ENCODE measurements at places on chromosomes 1 and 21. TPM values are rescaled to one million over a fixed set of nuclear protein-coding genes. Genes with fewer than 3 reads are reported as not detected.

DNA sequence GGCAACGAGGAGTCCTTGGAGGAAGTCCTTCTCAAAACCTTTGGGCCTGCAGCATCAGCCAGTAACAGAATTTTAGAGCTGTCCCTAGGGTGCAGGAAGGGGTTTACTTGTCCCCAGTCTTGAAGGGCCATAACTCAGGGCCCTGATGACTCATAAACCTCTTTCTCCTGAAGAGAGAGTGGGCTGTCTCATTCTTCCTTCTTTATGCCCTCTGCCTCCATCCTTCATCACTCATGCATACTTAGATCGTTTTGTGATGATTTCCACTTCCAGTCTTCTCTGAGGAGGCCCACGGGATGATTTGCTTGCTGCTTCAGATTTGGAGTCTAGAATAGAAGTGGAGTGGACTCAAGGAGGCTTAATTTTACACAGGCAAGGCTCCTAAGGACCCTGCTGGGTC lies 60.2 kb downstream of the NDUFS5 start:
- DNase-seq = no peak

GRCh38 chr21:42426424-42426823 lies 22.7 kb downstream of the UBASH3A start:
- no peak for DNase-seq

DNA sequence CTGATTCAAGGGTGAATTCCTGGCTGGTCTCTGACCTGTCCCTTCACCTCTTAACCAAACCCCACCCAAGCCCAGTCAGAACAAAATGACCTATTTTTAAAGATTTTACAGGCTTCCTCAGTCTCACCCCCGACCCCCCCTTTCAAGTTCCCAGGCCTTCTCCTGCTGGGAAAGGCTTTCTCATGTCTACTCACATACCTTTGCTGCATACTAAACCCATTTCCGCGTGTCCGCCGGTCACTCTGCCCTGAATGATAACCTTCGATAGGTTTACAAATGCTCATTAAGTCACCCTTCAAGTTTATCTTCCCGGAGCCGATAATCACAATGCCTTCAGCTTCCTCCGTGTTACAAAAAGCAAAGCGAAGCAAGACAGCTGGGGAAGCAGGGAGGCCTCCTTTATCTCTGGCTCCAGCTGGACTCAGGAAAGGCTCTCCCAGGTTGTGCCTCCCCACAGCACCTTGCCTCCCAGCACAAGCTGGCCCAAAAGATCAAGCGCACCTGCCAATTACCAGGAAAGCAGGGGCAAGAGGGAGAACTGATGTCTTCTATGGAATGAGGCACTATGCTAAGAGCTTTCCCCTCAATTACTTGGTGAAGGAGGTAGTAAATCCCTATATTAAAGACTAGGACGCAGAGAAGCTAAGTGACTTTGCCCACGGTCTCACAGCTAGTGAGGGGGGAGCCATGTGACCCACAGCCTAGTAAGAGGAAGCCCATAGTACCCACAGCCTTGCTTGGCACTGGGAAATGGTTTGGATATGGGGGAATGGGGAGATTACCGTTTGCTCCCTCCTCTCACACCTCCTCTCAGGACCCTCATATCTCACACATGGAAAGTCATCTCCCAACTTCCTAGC lies 15.9 kb downstream of the SMIM12 start:
- no peak for DNase-seq

GRCh38 chr1:244303610-244303969 lies 148.1 kb downstream of the ADSS2 start:
- no peak for DNase-seq

GRCh38 chr1:95583661-95584210 lies 349.7 kb downstream of the RWDD3 start:
- DNase-seq = no peak

- DNase-seq = no peak
Measured at GRCh38 chr1:30450818-30451233, 272.6 kb downstream of the MATN1 start.

DNA sequence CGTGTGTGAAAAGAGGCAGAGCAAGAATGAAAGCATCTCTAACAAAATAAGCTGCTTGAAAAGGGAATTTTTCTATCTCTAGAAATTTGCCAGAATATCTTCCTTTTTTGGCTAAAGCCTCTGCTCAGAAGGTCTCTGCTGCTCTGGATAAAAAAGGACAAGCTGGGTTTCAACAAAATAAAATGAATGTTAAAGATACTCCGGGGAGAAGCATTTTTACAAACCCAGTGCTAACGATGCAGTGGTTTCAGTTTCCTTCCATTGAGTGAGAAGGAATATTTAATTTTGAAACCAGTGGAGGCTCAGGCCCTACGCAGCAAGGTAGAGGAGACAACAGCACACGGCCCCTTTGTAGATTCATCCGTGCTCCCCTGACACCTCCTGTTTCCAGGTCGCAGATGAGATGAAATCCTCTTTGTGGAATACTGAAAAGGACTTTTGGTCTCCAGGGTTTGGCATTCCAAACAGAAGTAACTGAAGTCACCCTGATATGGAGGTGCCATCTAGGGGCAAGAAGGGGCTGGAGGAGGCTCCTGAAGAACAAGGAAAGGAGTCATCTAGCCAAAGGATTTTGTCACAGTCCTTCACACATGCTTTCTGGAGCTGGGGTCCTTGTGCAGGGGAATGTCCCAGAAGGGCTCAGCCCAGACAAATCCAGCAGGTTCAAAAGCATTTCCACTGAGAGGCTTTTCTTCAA lies 65.7 kb upstream of the SYT6 start:
- DNase-seq = no peak

- DNase-seq = no peak
Measured at GRCh38 chr1:39852876-39853275, 30.4 kb downstream of the TRIT1 start.

GRCh38 chr1:6915999-6916565 lies 130.8 kb downstream of the CAMTA1 start:
- DNase-seq = no peak

DNA sequence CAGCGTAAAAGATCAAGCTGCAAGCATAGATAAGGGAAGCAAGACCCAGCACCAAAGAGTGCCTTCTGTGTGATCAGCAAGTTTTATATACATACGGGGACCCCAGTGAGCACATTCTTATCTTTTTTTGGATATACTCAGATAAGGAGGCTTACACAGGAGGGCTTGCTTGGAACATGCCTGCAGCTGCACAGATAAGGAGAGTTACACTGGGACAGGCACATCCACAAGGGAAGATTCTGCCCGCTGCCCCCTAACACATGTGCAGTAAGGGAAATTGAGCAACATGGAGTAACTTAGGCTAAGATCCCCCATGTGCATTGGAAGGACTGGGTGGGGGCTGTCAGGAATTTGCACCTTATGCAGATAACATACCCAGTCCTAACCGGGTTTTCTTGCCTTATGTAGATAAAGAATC lies 1334.8 kb downstream of the MRPL39 start:
- DNase-seq = no peak

The E2F2 gene
- total RNA-seq = 25.0 TPM

GRCh38 chr1:163834778-163835177 lies 513.0 kb downstream of the NUF2 start:
- no peak for DNase-seq

DNA sequence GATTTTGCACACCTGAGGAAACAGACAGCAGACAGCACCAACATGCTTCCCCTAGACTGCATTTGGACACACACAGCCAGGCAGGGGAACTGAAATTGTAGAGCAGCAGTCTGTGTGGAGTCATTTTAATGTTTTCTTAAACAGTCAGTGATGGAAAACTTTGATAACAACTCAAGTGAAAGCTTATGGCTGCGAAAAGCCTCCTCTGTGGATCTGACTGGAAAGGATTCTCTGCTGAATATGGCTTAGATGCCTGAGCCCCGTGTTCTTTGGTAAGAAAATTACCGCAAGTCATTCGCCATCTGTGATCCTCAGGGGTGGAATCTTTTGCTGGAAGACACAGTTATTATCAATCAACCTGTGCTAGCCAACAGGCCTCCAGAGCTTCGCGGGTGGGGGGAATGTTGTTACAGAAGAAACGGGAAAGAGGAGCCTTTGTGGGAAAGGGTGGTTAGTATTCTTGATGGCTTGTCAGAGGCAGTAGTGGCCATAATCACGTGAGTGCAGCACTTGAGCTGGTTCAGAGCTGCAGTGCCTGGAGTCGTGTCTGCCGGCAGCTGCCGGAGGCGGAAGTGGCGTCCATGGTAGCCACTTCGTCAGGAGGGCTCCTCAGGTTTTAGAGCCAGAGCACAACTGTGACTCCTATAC lies 204.7 kb downstream of the ST6GALNAC3 start:
- no peak for DNase-seq

DNA sequence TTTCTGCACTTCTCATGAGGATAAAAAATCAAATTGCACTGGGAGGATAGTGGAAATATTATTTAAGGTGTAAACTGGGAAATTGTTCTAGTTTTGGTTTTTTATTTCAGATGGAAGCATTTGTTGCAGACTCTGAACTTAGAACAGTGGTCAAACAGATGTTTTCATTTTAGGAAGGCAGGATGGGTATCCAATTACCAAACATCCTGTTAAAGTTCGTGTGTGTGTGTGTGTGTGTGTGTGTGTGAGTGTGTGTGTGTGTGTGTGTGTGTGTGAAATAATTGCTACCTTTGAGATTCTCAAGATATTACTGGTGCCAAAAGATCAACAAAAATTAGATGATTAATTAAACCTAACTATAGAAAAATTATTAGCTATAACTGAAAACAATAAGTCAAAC lies 24.3 kb upstream of the DUSP10 start:
- DNase-seq = no peak

DNA sequence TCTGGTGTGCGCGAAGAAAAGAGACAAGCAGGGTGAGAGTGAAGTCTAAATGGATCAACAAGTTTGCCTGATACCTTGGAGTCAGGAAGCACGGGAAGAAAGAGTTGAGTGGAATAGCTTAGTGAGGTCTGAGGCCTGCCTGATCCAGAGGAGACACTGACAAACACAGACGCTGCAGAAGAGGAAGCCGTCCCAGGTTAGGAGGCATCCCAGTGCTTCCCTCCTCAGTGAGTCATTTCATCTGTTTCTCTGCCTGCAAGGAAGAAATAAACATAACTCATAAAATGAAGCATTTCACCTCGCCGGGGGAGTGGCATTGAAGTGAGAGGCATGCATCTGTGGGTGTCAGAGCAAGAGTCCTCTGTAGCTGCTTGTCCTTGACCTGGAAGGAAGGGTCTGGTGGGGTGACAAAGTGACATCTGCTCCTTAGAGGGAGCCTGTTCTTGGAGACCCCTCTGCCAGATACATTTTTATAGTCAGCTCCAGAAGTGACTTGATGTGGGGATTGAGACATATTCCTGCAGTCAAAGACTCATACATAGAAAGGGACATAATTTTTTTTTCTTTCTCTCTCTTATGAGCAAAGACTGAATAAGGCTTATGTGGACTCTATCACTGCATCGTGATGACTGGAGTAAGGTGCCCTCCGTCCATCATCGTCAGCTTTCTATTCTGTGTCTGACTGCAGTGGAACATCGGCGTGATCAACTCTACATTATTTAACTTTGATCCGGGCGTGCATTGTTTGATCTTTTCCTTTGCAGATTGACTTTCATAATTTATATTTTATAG lies 256.7 kb downstream of the KIF26B start:
- DNase-seq = no peak

The LAMC2 gene
- 0.91 TPM for total RNA-seq

The OLFML3 gene
- not detected for total RNA-seq

DNA sequence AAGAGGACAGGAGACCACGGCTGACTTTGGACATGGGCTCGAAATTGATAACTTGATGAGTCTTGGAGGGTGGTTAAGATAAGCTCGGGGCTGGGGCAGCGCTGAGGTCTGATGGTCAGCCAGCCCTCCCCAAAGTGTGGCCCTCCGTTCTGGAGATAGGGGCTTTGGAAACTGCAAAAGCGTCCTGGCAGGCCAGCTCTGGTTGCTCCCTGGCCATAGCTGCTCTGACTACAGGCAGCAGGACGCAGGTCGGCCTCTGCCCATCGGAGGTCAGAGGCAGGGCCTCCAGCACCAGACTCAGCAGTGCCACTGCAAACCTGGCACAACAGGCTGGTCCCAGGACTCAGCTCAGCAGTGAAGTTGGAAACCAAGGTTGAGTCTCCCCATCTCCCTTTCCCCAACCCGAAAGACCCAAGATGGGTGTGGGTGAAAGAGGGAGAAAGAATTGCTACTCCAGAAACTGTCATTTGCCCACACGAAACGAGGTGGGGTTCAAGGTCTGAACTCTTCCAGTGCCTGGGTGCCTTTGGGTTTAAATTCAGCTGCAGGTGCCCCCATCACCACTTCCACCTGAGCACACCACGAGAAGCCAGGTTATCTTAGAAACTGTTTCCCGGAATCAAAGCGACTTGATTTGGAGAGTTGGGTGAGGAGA lies 4.8 kb downstream of the SIM2 start:
- DNase-seq = no peak

DNA sequence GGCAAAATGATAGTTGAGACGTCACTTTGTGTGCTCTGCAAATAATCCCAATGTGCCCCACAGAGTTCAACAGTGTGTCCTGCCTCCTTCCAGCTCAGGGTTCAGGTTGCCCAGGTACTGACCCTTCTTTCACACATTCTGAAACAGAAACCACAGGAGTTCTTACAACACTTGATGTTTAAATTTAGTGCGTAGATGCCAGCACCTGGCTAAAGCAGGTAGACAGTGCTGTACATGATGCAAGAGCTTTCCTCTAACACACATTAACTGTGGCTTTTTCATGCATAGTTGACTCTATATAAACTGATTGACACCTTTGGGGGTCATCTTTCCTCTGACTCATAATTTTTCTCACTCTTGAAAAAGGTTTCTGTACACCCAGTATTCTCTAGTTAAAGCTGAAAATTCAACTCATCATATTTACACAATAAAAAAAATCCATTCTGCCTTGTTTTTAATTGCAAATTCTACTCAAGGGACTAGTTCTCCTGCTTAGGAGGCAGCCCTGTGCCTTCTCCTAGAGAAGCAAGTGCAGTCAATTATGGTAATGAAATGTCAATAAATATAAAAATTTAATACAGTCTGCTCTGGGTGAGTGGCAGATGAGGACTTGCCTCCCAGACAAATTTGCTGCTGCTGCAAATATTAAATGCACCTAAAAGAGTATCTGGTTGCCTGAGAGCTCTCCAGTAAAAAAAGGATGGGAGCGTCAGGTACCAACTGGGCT lies 91.4 kb downstream of the NR5A2 start:
- no peak for DNase-seq

- no peak for DNase-seq
Measured at GRCh38 chr1:99384021-99384420, 119.7 kb downstream of the PLPPR4 start.

DNA sequence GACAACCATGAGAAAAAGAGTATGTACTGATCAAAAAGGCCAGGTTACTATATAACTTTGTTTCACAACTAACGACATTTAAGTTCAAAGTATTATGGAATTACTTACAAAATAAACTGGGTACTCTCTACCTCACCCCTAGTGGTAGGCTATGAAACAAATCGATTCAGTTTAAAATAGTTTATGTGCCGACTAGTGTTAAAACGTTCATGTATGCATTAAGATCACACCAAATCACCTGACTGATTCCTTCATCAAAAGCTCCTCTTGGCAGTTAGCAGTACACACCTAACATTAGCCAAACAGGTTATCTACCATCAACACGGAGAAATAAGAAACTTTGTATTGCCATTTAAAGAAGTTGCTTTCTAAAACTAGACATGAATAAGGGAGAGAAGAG lies 137.1 kb downstream of the AKT3 start:
- DNase-seq = no peak

Data from activated CD4-positive, alpha-beta T cell treated with anti-CD3 and anti-CD28 coated beads for 36 hours (primary cell).